ENCODE measurements at places on chromosomes 3 and 15.

GRCh38 chr3:10778492-10779292 is 37.3 kb upstream of the SLC6A11 start:
- DNase-seq = no peak

DNA sequence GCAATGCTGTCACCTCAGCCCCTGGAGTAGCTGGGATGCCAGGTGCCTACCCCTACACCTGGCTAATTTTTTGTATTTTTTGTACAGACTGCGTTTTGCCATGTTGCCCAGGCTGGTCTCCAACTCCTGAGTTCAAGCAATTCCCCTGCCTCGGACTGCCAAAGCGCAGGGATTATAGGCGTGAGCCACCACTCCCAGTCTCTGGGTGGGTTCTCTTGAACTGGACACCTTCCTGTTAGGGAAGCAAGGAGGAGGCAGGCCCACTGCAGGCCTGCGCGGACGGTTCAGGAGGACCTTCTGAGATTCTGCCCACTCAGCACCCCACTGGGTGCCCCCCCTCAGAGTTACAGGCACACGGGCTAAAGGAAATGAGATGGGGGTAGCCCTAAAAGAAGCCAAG is 73.8 kb upstream of the HERC1 start:
- DNase-seq = no peak

- no peak for DNase-seq
Measured at GRCh38 chr15:43538091-43538490, 20.7 kb downstream of the MAP1A start.

DNA sequence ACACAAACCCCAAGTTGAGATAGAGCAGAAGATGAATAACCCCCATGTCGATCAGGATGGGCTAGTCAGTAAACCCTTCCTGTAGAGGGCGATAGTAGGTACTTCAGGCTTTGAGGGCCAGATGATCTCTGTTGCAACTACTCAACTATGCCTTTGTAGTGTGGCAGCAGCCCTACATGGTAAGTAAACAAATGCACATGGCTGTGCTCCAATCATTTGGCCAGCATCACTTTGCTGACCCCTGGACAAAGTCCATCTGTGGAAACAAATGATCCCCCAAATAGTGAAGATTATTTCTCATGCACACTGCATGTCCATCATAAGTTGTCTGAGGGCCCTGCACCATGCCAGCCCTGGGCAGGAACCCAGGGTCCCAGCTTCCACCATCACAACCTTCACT is 402.2 kb upstream of the PROK2 start:
- no peak for DNase-seq

- DNase-seq = peak; percentile 82
Measured at GRCh38 chr15:98865397-98866339, 141.9 kb downstream of the PGPEP1L start.

DNA sequence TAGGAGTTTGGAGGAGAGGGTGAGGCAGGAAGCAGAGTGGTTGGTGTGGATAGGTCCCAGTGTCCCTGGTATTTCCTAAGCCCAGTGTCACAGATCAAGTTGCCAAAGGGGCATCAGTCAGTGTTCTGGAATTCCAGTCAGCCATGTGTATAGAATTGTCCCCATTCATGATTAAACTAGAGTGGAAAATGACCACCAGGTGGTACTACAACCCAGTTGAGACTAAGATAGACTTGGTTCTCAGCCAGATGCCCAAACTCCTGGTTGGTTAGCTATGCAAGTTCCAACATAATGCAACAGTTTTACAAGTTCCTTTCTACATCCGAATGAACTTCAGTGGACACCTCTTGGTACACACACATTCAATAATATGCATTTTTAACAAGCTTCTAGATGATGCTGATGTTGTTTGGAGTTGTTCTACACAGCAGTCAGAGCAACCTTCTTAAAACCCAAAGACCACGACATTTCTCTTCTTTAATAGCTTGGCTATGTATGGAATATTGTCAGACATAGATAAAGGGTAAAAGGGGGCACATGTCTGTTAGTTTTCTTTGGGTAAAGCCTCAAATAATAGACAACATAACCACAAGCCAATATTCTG is 8.4 kb upstream of the ATR start:
- peak; percentile 74 for DNase-seq

- DNase-seq = no peak
Measured at GRCh38 chr3:9779721-9780457, 10.1 kb upstream of the CAMK1 start.

DNA sequence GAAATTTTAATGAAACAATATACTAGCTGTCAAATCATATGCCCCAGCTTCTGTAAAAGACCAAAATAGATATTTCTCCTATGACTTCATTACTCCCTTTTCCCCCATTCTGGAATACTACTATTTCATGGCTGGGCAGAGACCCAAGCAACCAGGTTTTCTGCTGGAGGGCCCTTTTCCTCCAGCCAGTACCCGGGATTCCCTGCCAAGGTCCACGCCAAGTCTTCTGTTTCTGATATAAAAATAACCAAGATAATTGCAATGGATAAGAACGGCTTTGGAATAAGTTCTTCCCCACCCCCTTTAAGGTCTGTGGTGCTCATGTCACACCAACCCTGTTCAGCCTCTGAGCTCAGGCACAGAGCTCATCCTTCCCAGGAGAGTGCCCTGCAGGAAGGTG is 17.2 kb upstream of the NMNAT3 start:
- DNase-seq = no peak

GRCh38 chr3:9638939-9639338 is 10.4 kb upstream of the MTMR14 start:
- DNase-seq = no peak

DNA sequence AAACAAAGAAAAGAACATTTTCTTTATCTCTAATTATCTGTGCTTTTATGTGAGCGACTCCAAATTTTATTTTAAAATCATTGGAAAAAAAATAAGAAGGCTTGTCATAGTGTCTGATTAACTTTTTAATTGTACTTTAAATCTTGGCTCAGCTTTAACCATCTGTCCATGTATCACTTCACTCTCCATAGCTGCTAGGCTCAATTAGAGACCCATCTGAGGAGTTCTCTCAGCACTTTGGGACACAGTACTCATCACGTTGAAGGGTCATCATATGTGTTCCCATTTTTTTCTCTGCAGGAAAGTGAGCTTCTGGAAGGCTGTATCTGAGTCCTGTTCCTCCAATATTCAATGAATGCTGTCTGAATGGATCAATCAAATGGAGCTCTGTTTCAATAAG is 908.5 kb upstream of the ROBO1 start:
- no peak for DNase-seq

GRCh38 chr15:71400294-71400693 is 285.0 kb downstream of the THSD4 start:
- no peak for DNase-seq

All from fibroblast of skin of right quadriceps (primary cell).